Thoracic aorta (tissue), 2 donors: ENCODE measurements at places on chromosomes 6 and 20. TPM values are rescaled to one million over a fixed set of nuclear protein-coding genes. Genes with fewer than 3 reads are reported as not detected.

GRCh38 chr6:170443151-170443662 is 109.9 kb downstream of the PSMB1 start:
- no peak for DNase-seq

- no peak for DNase-seq
Observed at GRCh38 chr6:113968472-113968871, 2.5 kb downstream of the HDAC2 start.

The TP53RK gene
- 19.3 TPM for total RNA-seq

DNA sequence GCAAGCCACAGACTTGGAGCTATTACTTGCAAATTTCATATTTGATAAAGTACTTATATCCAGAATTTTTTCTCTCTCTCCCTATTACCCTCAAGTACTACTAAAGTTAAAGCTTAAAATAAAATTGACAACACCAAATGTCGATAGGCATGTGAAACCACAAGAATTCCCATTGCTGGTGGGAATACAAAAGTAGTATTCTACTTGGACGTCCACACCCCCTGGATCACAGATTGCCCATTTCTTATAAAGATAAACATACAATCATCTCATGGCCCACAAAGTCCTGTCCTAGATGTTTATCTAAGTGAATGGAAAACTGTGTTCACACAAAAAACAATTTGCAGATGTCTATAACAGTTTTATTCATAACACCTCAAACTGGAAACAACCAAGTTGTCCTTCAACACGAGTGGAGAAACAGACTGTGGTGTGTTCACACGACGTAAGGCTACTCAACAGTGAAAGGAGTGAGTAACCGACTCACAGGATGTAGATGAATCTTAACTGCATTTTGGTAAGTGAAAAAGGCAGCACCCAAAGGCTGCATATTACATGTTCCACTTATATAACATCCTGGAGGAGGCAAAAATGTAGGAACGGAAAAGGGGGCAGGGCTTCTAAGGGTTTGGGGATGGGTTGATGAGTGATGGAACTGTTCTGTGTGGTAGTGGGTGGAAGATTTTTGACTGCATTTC is 297.4 kb downstream of the THBS2 start:
- DNase-seq: no peak

DNA sequence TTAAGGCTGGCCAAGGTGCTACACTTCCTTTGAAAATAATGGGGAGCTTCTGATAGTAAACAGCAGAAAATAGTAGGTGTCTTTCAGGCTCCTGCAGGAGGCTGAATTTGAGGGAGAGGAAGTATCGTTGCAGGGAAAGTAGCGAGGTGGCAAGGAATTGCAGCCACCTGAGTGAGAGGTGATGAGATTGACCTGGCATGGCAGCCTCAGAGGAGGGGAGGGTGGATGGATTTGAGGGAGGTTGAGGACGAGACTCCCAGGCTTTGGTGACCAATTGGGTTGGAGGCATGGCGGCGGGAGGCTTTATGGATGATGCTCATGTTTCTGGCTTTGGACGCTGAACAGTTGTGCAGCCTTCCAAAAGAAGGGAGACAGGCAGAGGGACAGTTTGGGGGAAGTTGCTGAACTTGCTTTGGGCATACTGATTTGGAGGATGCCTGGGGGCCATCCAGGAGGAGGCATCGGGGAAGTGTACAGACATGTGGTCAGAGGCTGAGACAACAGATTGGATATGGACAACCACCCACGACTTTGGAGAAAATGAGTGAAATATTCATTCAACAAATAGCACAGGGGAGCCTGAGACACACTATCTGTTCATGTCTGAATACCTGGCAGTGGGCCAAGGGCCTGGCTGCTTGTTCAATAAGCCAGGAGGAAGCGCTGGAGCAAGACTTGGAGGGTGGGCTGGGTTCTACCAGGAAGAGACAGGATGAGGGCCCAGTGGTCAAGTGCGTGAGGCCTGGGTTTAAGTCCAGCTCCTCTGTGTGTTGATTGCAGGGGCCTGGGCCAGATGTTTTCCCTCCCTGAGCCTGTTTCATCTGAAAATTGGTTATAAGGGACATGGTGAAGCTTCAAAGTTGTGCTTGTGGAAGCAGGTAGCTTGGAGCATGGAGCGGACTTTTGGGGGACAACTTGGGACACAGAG is 113.2 kb downstream of the CEBPB start:
- no peak for DNase-seq

DNA sequence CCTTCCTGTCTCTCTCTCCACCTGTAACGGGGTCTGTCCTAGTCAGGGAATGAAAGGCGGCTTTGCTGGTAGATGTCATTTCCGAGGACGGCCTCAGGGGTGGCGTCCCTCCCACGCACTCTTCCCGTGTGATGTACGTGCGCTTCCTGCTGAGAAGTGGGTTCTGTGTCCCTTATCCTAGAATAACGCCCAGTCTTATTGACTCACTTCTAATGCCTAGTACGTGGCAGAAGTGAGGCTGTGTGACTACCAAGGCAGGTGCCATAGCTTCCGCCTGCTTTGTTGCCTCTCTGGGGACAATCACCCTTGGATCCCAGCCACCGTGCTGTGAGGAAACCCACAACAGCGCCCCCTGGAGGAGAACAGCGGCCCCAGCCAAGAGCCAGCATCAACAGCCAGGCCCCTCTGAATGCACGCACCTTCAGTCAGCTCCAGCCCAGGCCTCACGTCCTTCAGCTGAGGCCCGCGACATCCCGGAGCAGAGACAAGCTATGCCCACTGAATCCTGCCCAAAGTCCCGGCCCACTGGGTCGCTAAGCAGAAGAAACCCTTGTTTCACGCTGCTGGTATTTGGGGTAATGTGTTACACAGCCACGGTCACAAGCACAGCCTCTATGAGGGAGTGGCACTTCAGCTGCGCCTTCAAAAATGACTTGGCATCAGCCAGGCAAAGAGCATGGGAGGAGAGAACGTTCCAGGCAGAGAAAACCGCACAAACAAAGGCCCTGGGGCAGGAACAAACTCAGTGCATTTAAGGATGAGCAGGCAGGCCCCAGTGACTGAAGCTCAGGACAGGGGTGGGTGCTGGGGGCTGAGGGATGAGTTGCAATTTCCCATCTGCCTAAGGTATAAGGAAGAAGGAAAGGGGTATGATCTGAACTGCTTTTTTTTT is 224.2 kb downstream of the NFATC2 start:
- no peak for DNase-seq

- no peak for DNase-seq
Observed at GRCh38 chr6:125850361-125850760, 59.6 kb downstream of the NCOA7 start.
